ENCODE measurements at places on chromosomes 12 and 14.

- DNase-seq: no peak
These were observed 52.7 kb downstream of the WNK1 start for GRCh38 chr12:805022-805632.

DNA sequence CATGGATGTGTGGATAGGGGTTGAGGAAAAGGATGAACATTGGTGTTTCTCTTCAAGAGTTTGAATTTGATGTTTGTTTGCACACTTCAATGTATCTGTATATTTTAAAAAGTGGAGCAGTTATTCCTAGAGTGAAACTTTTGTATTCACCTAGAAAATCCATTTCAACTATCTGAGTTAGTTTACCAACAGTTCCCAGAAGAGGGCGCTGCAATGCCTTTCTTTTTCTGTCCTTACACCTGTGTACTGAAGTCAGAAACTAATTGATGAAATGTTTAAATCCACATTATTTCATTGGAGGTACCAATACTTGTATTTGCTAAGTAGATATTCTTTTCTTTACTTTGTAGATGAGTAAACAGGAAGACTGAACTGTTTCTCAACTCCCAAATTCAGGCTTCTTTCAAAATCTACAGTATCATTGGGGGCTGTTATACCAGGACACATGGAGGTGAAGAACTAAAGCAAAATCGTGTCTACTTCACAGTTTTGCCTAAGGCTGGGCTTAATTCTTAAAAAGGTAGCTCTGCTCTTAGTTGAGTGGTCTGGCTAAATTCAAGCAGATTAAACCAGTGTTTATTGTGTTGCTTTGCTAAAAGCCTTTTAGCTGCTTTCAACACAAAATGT is 26.6 kb upstream of the KLRB1 start:
- peak; percentile 84 for DNase-seq

DNA sequence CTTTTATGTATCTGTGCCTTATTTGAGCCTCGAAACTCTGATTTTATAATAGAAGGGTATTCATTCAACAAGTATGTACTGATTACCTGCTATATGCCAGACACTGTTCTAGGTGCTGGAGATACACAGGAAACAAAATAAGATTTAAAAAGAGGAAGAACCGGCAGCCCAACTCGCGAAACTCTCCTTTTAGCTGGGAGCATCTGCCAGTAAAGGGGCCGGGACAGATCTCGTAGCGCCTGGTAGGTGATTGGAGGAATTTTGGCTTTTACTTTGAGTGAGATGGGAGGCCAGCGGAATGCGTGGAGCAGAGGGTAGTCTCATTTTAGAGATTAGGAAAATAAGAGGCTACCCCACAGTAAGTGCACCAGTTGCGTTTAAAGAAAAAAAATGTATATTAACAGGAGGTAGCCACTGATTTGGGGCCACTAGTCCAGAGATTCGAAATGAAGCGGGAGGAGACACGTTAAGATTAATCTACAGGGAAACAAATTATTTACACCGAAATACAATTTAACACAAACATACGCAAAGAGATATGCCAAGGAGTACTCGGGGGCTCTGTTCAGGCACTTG is 520 bp upstream of the MON2 start:
- DNase-seq: peak; percentile 32

- DNase-seq: no peak
These were observed 93.6 kb downstream of the STAB2 start for GRCh38 chr12:103680591-103681141.

DNA sequence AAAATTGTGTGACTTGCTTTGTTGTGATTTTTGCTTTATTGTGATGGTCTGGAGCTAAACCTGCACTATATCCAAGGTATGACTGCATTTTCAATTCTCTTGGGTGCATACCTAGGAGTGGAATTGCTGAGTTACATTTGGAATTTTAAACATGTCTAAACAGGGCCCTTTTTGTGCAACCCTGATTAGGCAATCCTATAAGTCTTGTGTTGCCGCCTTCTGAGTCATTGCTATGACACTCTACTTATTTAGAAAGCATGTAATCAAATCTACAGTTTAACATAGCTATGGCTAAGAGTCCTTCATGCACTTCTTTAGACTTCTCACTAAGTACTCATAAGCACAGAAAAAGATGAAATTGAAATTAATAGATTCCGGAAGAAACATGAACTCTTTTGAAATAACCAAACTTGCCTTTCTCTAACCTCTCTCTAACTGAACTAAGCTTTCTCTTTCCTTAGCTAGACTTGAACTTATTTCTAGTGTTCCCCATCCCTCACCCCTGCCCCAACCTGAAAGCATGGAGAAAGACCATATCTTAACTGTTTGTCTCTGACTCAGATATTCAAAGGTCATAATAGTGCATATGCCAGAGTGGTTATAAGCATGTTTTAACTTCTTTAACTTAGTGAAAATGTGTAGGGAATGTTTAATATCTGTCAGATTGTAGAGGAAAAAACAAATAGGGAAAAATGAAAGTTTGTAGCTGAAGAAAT is 203.0 kb downstream of the SNAPC1 start:
- no peak for DNase-seq

- DNase-seq: no peak
These were observed 202.0 kb downstream of the PPM1H start for GRCh38 chr12:62732861-62733427.

DNA sequence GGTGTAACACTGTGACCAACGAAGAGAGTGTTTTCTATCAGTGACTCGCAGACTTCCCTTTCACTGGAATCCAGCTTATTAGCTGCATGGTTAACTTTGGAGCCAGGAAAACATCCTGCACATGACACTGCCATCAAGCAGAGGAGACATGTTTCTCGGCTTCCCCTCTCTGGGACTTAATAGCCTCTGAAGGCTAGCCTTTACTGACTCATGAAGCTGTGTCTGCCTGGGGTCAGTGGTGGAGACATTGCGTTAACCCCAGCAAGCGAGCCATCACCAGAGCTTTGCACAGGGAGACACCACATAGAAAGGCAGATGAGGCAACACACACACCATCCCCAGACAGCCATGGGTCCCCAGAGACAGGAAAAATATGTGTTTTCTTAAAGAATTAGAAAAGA is 126.9 kb upstream of the PRICKLE1 start:
- no peak for DNase-seq

- DNase-seq: no peak
These were observed 33.6 kb upstream of the CRY1 start for GRCh38 chr12:107126796-107127481.

- DNase-seq: no peak
These were observed 5.5 kb downstream of the TMEM63C start for GRCh38 chr14:77186911-77187648.

DNA sequence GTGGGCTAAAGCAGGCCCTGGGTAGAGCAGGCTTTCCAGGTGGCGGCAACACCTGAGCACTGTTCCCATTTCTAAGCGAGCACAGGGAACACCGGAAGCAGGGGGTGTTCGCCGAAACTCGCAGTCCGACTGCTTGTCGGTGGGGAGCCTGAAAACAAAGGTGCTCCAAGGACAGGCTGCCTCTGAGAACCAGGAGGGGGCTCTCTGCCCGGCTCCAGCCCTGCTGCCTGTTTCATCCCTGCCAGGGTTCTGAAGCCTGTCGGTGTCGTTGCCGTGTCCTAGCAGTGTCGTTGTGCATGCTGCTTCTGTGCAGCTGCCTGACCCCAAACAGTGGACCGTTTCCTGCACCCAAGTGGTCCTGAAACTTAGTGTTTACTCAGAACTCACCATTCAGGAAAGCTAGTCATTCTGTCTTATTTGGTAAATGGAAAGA is 21.8 kb downstream of the CCNK start:
- no peak for DNase-seq

DNA sequence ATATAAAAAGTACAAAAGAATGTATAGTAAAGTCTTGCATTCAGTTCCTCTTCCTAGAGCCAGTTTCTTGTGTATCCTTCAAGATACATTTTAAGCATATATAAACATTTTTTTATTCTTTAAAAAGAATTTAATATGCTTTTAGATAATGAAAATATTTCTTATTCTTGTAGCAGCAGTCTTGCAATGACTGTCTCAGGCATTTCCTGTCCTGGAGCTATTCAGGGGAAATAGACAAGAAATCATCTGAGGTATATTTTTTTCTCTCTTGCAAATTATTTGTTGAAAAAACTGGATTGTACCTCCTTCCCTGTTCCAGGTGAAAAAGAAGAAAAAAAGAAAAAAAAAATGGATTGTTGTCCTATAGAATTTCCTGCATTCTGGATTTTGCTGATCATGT is 17.0 kb upstream of the ERBB3 start:
- no peak for DNase-seq

- no peak for DNase-seq
These were observed 94.3 kb downstream of the ADGRD1 start for GRCh38 chr12:131047789-131048610.

- DNase-seq: no peak
These were observed 180.7 kb upstream of the NRXN3 start for GRCh38 chr14:77989441-77989991.

- DNase-seq: peak; percentile 77
These were observed 54.0 kb downstream of the SLC38A1 start for GRCh38 chr12:46214668-46215436.

GRCh38 chr12:27008081-27008480 is 6.1 kb downstream of the TM7SF3 start:
- DNase-seq: no peak

- DNase-seq: no peak
These were observed 3.5 kb downstream of the VWF start for GRCh38 chr12:6120796-6121473.

- DNase-seq: peak; percentile 59
These were observed 9.1 kb downstream of the GNG2 start for GRCh38 chr14:51869411-51870100.

DNA sequence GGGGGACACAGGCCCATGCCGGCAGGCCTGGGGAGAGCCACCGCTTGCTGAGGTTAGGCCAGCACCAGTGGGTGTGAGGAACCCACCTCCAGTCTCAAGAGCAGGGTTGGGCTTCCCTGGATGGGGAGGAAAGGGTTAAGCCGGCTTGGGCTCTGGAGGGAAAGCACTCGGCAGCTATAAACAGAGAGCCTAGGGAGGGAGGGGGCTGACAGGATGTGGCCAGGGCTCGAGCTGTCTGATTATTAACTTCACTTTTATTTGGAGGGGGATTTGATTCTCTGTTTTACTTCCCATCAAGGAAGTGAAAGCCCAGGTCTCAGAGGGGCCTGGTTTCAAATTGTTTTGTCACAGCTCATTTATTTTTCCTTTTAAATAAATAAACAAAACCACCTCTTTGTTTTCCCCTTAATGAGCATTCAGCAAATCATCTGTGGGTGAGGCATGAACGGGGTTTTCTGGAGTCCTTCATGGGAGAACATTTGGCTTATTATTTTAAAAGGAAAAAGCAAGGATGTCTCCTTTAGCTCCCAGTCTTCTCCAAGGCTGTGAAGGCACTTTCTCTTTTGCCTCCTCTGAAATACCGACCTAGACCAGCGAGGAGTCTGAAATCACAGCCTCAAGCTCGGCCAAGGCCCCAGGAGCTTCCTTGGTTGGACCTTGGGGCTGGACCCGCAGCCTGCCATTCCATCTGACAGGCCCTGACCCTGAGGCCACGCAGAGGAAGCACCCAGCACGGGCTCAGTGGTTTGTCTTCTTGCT is 21.9 kb upstream of the ZFP36L1 start:
- DNase-seq: peak; percentile 70

GRCh38 chr12:16526693-16527092 is 79.3 kb downstream of the LMO3 start:
- no peak for DNase-seq
